Activated CD4-positive, alpha-beta T cell treated with anti-CD3 and anti-CD28 coated beads, Interleukin-2, amount 10 ng/mL, durations not matched to agents 7 days and 5 days (primary cell): ENCODE measurements at places on chromosomes 1 and 21. TPM values are rescaled to one million over a fixed set of nuclear protein-coding genes. Genes with fewer than 3 reads are reported as not detected.
A peak's percentile ranks its signal among the peaks of the same experiment; 100 is the strongest.

DNA sequence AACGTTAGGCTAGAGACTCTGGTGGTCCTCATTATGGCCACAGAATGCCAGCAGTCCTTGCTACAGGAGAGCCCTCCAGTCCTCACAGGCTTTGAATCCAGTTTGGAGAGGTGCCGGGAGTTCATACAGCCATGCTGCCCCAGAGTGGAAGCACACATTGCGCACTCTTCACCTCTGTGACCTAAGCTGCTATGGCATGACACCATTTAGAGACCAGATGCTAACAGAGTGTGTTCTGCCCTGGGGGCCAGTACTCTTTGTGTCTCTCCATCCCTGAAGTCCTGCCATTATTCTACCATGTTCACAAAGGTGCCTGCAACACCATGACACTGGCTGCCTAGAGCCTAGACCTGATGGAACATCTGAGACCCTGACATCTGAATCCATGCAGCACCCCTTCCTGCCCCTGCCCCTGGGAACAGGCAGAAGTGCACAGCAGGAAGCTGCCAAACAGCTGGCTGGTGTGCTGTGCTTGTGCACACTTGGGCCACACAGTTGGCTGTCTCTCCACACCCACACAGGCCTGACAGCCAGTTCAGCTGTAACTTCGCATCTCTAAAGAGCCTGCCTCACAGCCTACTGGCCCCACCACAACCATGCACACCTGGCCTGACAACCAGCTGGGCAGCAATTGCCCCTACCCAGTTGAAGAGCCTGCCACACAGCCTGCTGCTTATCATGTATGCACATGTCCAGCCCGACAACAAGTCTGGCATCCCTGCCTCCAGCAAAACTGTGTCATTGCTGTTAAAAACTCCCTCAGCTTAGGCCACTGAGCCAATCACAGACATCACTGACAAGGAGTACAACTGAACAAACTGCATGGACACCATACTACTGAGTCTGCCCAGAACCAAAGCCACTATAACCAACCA lies 49.1 kb downstream of the MCOLN2 start:
- DNase-seq = no peak

DNA sequence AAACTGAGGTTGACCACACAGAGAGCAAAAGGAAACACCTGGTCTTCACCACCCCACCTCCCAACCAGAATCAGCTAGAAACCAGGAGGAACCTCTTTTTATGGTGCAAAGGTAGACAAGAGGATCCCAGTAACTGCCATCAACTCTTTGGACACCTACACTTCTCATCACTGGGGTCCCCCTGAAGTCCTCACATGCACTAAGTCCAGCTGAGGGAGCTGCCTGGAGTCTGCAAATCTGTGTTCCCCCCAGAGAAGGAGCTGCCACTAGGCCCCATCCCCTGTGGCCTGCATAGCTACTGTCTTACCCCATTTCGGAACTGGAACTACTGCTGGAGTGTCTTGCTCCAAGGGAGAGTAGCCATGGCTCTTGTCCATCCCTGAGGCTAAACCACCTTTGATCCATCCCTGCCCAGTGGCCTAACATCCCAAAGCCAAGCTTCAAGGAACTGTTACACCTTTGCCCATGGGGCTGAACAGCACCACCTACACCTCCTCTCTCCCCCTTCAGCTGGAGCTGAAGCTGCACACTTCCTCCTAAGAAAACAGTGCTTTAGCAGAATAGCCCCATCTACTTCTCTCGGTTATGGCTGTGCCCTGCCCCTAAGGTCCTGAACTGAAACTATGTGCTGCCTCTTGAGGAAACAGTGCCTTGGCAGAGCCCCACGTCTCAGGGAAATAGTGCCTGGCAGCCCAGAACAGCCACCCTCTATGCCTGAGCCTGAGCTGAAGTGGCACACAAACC lies 85.4 kb upstream of the CD53 start:
- DNase-seq = peak; percentile 83

Gene EVI5
- 0.35 TPM for total RNA-seq

Gene CELSR2
- 5.3 TPM for total RNA-seq

Gene BATF3
- 14.0 TPM for total RNA-seq

DNA sequence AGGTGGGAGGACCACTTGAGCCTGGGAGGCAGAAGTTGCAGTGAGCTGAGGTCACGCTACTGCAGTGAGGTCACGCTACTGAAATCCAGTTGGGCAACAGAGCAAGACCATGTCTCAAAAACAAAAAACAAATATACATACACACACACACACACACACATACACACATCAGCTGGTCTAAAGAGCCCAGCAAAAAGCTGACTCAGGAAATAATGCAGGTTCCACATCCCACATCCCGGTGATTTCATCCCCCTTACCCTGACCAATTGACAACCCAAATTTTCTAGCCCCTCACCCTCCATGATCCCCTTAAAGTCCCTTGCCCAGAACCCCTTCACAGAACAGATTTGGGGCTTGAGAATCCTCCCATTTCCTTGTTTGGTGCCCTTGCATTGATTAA lies 11.9 kb upstream of the CFHR4 start:
- no peak for DNase-seq

Gene UBXN10
- 0.21 TPM for total RNA-seq

DNA sequence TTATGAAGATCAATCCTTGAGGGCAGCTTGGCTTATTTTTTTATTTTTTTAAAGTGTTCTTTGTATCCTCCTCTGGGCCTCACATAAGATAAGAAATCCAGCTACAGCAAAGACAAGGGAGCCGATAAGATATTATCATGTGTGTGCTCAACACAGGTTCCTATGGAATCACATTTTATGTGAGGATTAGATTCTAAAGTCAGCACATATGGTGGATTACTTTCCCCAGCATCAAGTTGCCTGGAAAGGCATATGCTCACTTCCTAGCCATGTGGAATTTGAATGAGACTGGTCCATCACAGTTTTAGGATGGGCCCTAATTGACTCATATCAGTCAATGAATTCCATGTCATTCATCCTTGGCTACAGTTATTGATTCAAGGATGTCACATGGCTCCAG lies 456.9 kb upstream of the LRRC7 start:
- no peak for DNase-seq

Gene ITGB2
- 500 TPM for total RNA-seq

DNA sequence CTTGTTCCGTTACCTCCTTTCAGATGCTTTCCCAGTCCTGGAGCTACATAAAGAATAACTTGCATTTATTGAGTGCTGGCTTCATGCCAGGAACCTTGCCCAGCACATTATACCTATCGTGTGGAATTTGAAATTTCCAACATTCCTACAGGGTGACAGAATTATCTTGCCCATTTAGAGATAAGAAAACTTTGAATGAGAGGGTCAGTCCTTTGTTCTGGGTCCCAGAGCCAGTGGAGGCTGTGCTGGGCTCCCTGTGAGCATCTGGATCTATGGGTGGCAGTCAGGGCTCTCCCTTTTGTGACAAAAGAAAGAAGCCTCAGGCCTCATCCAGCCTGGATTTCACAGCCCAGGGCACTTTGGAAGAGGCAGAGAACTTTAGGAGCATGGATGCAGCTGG lies 3.2 kb downstream of the GSTM4 start:
- no peak for DNase-seq

DNA sequence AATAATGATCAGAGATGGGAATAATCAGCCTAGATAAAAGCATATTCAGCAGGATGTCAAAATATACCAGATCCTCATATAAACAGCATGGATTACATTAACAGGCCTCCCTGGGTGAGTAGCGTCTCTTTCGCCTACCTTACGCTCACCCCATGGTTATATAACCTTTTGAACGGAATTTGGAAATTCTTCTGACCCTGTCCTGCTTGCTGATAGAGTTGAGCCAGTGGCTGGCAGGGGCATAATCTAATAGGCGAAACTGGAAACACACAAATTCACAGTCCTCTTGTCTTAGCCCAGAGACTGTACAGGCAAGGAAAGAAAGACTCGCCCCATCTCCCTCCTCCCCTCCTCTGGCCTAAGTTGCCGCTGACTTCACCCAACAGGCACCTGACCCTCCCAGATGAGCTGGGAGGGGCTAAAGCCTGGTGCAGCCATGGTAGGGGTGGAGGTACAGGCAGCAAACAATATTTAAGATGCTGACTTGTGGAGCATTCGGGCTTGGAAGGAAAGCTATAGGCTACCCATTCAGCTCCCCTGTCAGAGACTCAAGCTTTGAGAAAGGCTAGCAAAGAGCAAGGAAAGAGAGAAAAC lies at the start of gene ANGPTL7:
Gene ANGPTL7 (plus strand): TSS at position 498 of the 594 bp plus-strand sequence. CDS start 225 bp downstream, outside the sequence.
- DNase-seq = no peak

GRCh38 chr1:183070923-183071618 lies 47.9 kb downstream of the LAMC1 start:
- DNase-seq = no peak

Gene FBLIM1
- not detected for total RNA-seq

- DNase-seq = no peak
These were observed 32.4 kb upstream of the SCCPDH start for GRCh38 chr1:246691622-246692495.

Gene ANKRD34A
- 2.0 TPM for total RNA-seq

DNA sequence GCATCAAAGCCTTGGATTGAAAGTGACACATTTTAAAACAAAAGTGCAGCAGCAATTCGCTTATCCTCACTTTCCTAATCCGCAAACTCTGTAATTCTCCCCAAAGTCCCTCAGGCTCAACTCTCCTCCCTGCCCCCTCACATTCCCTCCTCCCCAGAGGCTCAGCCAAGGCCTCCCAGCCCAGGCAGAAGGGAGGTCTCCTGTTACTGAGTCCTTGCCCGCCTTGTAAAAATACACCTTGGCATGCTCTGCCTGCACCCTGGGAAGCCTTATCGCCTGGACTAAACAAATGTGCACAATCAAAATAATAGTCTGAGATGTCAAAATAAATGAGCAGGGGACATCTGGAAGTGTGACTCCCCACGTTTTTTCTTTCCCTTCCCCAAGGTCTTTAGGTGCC lies 109.7 kb downstream of the PLXNA2 start:
- DNase-seq = no peak

DNA sequence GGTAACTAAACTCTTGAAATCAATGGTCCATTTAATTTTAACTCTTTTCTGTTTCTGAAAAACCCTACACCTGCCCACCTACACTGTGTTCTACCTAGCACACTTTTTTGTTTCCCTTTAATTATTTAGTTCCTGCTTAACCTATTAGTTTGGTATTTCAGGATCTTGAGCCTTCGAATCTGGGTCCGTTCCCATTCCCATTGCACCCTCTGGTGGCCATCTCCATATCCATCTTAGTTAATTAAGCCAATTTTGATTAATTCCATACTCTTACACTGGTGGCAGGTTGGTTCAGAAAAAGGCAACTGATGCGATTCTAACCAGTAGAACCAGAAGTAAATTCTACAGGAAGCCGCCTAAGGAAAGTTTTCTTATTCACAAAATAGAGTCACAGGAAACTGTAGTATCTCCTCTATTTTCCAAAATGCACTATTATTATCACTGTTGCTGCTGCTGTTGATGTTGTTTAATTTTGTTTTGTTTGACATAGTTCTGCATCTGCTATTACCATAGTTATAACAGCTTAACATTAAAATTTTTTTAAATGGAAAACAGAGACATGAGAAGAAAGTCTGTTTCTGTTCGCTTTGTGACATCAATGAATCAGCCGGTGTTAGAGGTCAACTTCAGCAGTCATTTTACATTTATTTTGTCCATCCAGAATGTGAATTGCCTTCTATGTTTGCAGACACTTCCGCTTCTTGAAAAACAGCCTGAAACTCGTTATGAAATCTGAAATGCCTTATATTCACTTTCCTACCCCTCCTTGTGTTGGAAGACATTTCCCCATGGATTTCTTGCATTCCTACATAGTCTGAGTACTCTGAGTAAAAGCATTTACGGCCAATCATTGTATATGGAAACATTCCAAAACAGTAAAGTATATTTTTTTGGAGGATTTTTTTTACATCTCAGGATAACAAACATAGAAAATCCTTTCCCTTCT lies 115.5 kb upstream of the NCAM2 start:
- DNase-seq = no peak

DNA sequence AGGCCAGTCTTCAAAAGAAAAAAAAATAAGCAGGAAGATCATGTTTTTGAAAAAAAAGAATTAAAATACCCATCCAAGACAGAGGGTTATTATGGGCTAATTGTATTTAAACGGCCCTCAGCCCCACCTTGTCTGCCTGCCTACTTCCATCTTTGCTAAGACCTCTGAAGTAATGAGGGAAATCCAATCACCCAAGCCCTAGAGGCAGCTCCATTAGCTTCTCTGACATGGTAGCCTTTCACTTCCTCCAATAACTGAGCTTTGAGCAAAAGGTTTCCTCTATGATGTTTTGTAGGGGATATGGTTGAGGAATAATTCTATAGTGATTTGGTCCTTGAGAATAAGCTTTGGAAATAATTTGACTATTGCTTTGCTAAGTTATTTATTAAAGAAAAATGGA lies 178.2 kb upstream of the SGIP1 start:
- no peak for DNase-seq

DNA sequence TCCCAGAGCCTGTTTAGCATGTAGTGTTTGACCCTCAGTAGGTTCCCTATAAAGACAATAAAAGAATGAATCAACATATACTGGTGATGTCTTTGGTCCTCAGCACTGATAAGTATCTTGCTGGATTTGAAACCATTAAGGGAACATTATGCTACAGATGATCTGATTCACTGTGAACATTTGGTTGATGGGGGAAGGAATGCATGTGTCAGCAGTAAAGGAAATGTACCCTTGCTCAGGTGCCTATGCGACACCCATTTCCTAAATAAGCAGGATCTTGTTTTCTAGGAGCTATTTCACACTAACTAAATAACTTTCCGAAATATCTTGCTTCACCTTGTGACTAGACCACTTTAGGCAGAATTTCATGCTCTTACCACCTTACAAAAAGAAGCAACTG lies 13.0 kb downstream of the TEX38 start:
- DNase-seq = no peak

DNA sequence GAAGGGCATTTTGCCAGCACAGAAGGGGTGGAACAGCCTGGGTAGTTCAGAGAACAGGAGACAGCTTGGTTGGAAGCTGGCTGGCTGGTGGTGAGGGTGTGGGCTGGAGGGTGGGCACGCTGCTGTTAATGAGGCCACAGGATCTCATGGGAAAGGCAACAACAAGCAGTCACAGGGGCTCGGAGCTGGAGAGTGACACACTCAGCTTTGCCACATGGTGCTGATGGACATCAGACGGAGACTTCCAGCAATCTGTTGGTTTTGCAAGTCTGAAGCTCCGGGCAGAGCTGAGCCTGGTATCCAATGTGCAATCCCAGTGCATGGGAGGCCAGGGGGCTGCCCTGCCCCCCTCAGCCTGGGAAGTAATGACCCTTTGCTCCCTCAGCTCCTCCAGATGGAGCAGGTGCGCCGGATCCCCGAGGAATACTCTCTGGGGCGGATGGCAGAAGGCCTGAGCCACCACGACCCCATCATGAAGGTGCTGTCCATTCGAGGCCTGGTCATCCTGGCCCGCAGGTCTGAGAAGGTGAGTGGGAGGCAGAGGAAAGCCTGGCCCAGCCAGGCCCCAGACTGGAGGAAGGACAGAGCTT lies 15.6 kb upstream of the TTC4 start:
- no peak for DNase-seq

Gene NPHP4
- 16.1 TPM for total RNA-seq

- peak; percentile 39 for DNase-seq
These were observed 7.5 kb downstream of the MX2 start for GRCh38 chr21:41369105-41369919.

Gene DR1
- 104 TPM for total RNA-seq

GRCh38 chr1:44616284-44616990 lies 57.8 kb downstream of the TMEM53 start:
- DNase-seq = no peak

GRCh38 chr1:208527156-208527555 lies 283.0 kb upstream of the PLXNA2 start:
- no peak for DNase-seq
